ENCODE measurements at places on chromosomes 12 and 14. TPM values are rescaled to one million over a fixed set of nuclear protein-coding genes. Genes with fewer than 3 reads are reported as not detected.

The RD3L gene
- 0.08 TPM for polyA plus RNA-seq

The TRIM9 gene
- polyA plus RNA-seq = 0.38 TPM

The ATP2A2 gene
- polyA plus RNA-seq = 34.1 TPM

The OTX2 gene
- polyA plus RNA-seq = not detected

The SMIM10L1 gene
- polyA plus RNA-seq = 10.6 TPM

The C14orf39 gene
- 0.02 TPM for polyA plus RNA-seq

The GLT1D1 gene
- polyA plus RNA-seq = 0.39 TPM

The TCL1B gene
- polyA plus RNA-seq = 0.03 TPM

The LGR5 gene
- polyA plus RNA-seq = 0.06 TPM

The VTI1B gene
- polyA plus RNA-seq = 86.6 TPM

The CLEC2D gene
- polyA plus RNA-seq = 4.4 TPM

The KRT6C gene
- 0.08 TPM for polyA plus RNA-seq

The SYT1 gene
- 0.05 TPM for polyA plus RNA-seq

The LAG3 gene
- 1.2 TPM for polyA plus RNA-seq

The KRT78 gene
- polyA plus RNA-seq = 0.65 TPM

The MIP gene
- 0.08 TPM for polyA plus RNA-seq

The SLC6A15 gene
- 0.02 TPM for polyA plus RNA-seq

The TEAD4 gene
- 33.7 TPM for polyA plus RNA-seq

The SIRT4 gene
- 0.95 TPM for polyA plus RNA-seq

The PTPN21 gene
- polyA plus RNA-seq = 8.2 TPM

The C12orf50 gene
- 0.08 TPM for polyA plus RNA-seq

The RAD9B gene
- polyA plus RNA-seq = 0.12 TPM

The AQP2 gene
- not detected for polyA plus RNA-seq

The BEGAIN gene
- 0.27 TPM for polyA plus RNA-seq

The ST8SIA1 gene
- polyA plus RNA-seq = 1.2 TPM

The NRXN3 gene
- polyA plus RNA-seq = 2.1 TPM

The IFNG-AS1 gene
- 0.03 TPM for polyA plus RNA-seq

The GPR132 gene
- 19.5 TPM for polyA plus RNA-seq

The SYCP3 gene
- polyA plus RNA-seq = 0.89 TPM

The GPRC5A gene
- polyA plus RNA-seq = 131 TPM

The ALDH2 gene
- 157 TPM for polyA plus RNA-seq

The TAS2R7 gene
- not detected for polyA plus RNA-seq

The MYO1H gene
- polyA plus RNA-seq = 0.09 TPM

The GDF3 gene
- 0.02 TPM for polyA plus RNA-seq

The MEG3 gene
- polyA plus RNA-seq = 5.9 TPM

All from lung (tissue), 17 donors.